ENCODE measurements at places on chromosomes 4 and X. TPM values are rescaled to one million over a fixed set of nuclear protein-coding genes. Genes with fewer than 3 reads are reported as not detected.

RASL11B gene
- total RNA-seq = 0.64 TPM

LNX1 gene
- total RNA-seq = 4.3 TPM

LRIT3 gene
- 0.09 TPM for total RNA-seq

CXCR3 gene
- not detected for total RNA-seq

SH2D1A gene
- total RNA-seq = not detected

LINC00632 gene
- total RNA-seq = not detected

MAGEA2B gene
- not detected for total RNA-seq

P2RY4 gene
- not detected for total RNA-seq

IL21 gene
- total RNA-seq = not detected

GJB1 gene
- 80.4 TPM for total RNA-seq

MTNR1A gene
- total RNA-seq = 1.6 TPM

RPA4 gene
- 1.4 TPM for total RNA-seq

XG gene
- total RNA-seq = not detected

CSAG3 gene
- total RNA-seq = not detected

SPIN2B gene
- total RNA-seq = 14.0 TPM

RPS6KA6 gene
- total RNA-seq = 3.8 TPM

GPM6B gene
- 4.3 TPM for total RNA-seq

TRIM75 gene
- not detected for total RNA-seq

PGRMC2 gene
- 55.5 TPM for total RNA-seq

FAAH2 gene
- total RNA-seq = 10.3 TPM

GRK4 gene
- total RNA-seq = 1.1 TPM

SLIT2 gene
- 3.8 TPM for total RNA-seq

MMRN1 gene
- total RNA-seq = not detected

GAGE13 gene
- total RNA-seq = not detected

XPNPEP2 gene
- total RNA-seq = not detected

NXF2B gene
- total RNA-seq = not detected

RS1 gene
- total RNA-seq = not detected

TBC1D25 gene
- 18.2 TPM for total RNA-seq

TMEM154 gene
- total RNA-seq = 23.3 TPM

FGFBP1 gene
- 5.0 TPM for total RNA-seq

SMIM10 gene
- 1.8 TPM for total RNA-seq

UCP1 gene
- not detected for total RNA-seq

ATP2B3 gene
- total RNA-seq = not detected

GYPB gene
- not detected for total RNA-seq

VMA21 gene
- 67.2 TPM for total RNA-seq

HTN1 gene
- total RNA-seq = not detected

Measured in Calu3 (cell line).